ENCODE measurements at places on chromosomes 5 and 9. TPM values are rescaled to one million over a fixed set of nuclear protein-coding genes. Genes with fewer than 3 reads are reported as not detected.

DNA sequence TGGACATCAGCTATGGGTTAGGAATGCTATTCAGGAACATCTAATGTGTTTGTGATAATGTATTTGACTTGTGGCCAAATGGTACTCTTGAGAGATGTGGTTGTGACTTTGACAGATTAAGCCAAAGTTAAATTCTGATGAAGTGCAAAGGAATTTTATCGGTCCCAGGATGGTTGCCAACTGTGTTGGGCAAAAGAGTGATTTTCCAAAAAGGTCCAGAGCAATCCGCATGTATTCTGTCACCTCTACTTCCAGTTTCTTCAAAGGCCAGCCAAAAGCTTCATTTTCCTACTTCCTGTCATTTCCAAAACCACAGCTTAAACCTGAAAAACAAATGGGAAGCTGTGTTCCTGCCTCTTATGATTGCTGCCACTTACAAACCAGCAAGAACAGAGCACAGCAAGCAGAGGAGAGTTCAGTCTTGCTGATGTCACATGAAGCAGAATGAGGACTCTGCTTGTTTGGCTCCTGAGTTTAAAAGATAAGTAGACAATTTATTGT is 59.8 kb downstream of the MARCHF3 start:
- no peak for DNase-seq

SUSD1 gene
- 19.8 TPM for total RNA-seq

GRCh38 chr5:153546566-153546965 is 56.1 kb downstream of the GRIA1 start:
- DNase-seq: no peak

DNA sequence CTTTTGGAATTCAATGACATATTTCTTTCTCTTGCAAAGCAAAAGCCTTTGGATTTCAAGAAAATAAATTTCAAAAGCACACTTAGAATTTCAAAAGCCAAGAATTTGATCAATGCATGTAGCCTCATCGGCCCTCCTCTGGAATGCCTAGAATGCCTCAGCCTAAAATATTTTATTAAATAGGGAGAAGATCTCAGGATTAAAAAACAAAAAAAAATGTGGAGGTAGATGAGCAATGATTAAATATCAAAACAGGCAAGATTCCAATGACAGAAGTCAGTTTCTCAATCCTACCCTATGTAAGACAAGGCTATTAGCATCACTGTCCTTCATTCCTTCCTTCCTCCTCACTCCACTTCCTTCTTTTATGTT is 169.0 kb downstream of the CDH6 start:
- DNase-seq: no peak

IL4 gene
- not detected for total RNA-seq

GRCh38 chr9:131728961-131729360 is 10.9 kb downstream of the RAPGEF1 start:
- DNase-seq: no peak

EGR1 gene
- total RNA-seq: 68.6 TPM

RIC1 gene
- total RNA-seq: 21.1 TPM

DNA sequence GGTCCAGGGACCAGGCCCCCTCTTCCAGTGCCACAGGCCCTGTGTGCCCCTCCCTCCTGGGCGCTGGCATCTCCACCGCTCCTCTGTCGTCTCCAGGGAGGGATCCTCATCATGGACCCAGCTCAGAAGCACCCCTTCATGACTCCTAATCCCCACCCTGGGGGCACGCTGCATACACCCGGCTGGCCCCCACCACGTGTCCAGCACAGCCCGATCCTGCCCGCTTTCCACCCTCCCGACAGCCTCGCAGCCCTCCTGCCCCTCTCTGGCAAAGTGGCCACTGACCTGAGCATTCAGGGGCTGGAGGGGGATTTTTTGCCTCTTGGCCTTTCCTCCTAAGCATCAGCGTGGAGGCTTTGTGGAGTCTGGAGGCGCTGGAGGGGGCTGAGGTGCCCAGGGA is 1.4 kb downstream of the CCDC187 start:
- no peak for DNase-seq

CA9 gene
- total RNA-seq: 0.85 TPM

CEP120 gene
- total RNA-seq: 22.1 TPM

DNA sequence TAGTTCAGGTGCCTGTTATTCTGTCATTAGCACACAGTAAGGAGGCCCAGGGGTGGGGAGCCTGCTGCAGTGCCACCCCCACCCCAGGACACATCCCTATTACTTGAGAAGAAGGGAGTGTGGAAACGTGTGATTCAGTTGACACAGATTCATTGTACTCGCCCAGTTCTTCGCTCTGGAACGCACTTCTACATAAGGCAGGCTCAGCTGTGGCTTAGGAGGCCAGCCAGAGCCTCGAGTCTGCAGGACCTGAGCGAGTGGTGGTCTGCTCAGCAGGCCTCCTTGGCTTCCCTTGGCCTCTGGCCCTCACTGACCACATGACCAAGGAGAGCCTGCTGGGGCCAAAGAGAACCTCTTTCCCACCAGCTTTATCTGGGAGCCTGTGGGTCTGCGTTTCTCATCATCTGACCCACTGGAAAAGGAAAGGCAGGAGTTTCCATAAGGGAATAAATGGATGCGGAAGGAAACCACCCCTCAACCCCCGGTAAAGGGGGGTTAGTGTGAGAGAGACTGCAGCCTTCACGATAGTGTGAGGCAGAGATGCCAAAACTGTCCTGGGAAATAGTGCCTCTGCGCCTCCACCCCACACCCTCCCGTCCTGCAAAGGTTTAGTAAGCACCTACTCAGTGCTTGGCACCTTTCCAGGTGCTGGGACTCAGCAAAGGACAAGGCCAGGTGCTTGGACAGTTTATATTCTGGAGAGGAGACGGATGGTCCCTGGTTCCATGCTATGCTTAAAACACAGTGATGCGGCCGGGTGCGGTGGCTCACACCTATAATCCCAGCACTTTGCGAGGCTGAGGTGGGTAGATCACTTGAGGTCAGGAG is 73.7 kb downstream of the PPARGC1B start:
- DNase-seq: no peak

All from kidney (tissue), 22 donors.